ENCODE measurements at places on chromosomes 11 and 22. TPM values are rescaled to one million over a fixed set of nuclear protein-coding genes. Genes with fewer than 3 reads are reported as not detected.

The MYRF gene
- 5.2 TPM for total RNA-seq

DNA sequence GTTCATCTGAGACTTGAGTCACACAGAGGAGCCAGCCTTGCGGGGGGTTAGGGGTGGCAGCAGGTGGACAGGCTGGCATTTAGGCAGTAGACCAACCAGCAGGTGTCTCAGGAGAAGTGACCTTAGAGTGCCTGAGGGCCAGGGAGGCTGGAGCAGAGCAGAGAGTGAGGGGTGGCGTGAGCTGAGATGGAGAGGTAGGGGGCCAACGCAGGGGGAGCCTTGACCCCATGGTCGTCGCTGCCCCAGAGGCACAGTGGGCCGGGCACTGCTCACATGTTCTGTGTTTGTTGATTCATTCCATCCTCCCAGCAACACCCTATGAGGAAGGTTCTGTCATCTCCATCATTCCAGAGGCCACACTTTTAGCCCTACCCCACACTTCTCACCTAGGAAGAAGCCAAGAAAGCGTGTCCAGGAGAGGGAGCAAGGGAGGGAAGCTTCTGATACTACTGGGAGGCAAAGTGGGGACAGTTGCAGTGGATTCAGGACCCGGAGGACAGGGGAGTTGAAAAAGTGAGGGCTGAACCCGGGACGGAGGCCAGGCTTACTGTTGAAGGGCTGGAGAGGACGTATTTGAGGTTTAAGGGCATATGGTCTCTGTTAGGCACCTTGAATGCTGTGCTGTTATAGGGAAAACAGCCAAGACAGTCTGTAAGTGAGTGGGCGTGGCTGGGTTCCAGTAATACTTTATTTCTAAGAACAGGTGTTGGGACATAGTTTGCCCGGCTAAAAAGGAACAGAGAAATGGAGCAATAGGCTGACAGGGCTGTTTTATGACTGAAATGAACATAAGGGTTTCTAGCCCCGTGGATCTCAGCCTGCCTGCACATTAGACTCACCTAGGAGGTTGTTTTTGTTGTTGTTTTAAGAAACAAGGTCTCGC lies 7.3 kb downstream of the SART1 start:
- H3K27me3 ChIP-seq = no peaks in the 10 kb centered on the region
- no peak overlapping the region for H3K27ac ChIP-seq
- no peak for DNase-seq
- H3K4me3 ChIP-seq = no peak overlapping the region

DNA sequence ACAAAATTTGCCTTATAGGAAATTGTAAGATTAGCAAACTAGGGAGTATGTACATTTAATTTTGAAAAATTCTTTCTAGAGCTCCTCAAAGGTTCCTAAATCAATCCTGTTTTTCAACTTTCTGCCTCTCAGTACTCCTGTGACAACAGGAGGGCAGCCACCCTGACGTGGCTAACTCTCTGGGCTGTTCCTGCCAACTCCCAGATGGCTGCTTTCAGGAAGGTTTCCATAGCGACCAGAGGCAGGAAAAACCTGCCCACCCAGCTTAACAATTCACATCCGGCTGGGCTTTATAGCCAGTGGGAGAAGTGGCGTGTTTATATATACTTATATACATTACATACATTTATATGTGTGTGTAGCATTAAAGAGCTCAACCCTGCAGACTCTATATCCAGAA lies 26.5 kb downstream of the SGSM3 start:
- DNase-seq = peak; percentile 36
- peak overlapping the region; percentile 79 for H3K27ac ChIP-seq
- no peak overlapping the region for H3K4me3 ChIP-seq
- peaks cover 4% of the 10 kb centered on the region for H3K36me3 ChIP-seq

DNA sequence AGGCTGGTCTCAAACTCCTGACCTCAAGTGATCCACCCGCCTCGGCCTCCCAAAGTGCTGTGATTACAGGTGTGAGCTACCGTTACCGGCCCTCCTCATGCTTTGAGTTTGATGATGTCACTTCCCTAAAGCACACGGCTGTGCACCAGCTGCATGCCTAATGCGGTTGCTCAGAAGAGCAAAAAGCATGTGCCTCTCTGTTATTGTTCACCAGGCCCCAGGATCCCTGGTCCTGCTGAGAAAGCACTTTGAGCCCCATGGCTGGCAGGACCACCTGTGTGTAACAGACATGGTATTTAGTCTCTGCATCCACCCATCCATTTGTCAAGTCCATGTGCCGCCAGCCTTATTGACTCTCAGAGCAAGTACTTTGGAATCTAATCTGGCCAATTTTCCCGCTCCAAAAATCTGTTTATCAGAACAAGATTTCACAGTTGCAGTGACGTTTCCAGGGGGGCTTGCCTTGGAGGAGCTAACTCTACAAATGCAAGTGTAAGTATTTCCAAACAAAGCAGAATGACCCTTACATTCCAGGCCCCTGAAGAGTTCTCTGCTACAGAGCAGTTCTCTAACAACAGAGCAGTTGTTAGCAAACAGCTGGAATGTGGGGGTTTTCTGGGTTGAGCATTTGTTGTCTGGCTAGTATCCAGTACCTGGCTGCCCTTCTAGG lies 89.4 kb downstream of the LDLRAD3 start:
- peaks cover 27% of the 10 kb centered on the region for H3K4me1 ChIP-seq
- H3K36me3 ChIP-seq = peaks cover 4% of the 10 kb centered on the region
- H3K27me3 ChIP-seq = no peaks in the 10 kb centered on the region
- H3K27ac ChIP-seq = peak overlapping the region; percentile 74
- H3K4me3 ChIP-seq = no peak overlapping the region

DNA sequence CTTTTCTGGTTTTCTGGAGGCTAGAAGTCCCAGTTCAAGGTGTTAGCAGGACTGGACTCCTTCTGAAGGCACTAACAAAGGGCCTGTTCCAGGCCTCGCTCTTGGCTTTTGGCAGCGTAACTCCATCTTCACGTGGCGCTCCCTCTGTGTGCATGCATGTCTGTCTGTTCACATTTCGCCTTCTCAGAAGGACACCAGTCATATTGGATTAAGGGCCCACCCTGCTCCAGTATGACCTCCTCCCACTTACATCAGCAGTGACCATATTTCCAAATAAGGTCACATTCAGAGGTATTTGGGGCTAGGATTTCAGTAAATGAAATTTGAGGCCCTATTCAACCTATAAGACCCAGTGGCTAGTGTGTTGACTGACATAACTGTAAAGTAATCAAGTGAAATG lies 20.0 kb downstream of the APLP2 start:
- H3K36me3 ChIP-seq = peaks cover 19% of the 10 kb centered on the region
- H3K27ac ChIP-seq = no peak overlapping the region
- H3K27me3 ChIP-seq = no peaks in the 10 kb centered on the region
- H3K4me3 ChIP-seq = no peak overlapping the region
- peaks cover 45% of the 10 kb centered on the region for H3K4me1 ChIP-seq

DNA sequence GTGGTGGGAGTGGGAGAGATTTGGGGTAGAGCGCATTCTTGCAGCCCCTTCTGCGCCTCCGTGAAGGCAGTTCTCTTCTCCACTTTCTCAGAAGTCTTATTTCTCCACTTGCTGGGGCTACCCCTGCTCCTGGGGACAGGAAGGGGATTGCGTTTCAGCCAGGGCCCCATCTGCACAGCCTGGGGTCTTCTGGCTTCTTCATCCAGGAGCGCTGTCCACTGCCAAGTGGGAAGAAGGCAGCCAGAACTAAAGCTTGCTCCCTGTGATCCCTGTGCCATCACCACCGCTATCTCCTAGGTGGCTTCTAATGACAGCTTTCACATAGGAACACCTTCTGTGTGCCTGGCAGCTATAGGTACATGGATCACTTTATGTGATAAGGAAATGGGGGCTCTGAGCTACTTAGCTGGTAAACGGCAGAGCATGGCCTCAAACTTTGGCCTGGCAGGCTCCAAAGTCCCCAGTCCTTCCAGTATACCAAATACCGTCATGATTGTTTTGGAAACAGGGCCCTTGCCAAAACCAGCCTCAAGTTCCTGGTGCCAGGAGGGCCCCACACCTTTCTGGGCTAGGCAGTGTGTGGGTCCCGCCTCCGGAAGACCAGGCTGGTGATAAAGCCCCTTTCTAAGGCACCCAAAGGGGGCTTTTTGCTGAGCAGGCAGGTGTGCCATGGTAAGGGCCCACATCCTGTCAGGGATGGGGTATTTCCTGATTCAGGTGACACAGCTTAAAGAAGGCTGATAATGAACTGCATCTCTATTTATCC lies 60.4 kb upstream of the PAX6 start:
- no peaks in the 10 kb centered on the region for H3K36me3 ChIP-seq
- H3K4me3 ChIP-seq = peak overlapping the region; percentile 47
- H3K27ac ChIP-seq = no peak overlapping the region
- H3K4me1 ChIP-seq = peaks cover 37% of the 10 kb centered on the region

- no peaks in the 10 kb centered on the region for H3K27me3 ChIP-seq
- H3K4me1 ChIP-seq = no peaks in the 10 kb centered on the region
- no peak for DNase-seq
- H3K4me3 ChIP-seq = no peak overlapping the region
- peaks cover 81% of the 10 kb centered on the region for H3K36me3 ChIP-seq
- H3K27ac ChIP-seq = no peak overlapping the region
Measured at GRCh38 chr11:18295316-18295715, 26.6 kb downstream of the HPS5 start.

- no peaks in the 10 kb centered on the region for H3K36me3 ChIP-seq
- H3K27me3 ChIP-seq = no peaks in the 10 kb centered on the region
- H3K4me3 ChIP-seq = no peak overlapping the region
- DNase-seq = no peak
- H3K27ac ChIP-seq = no peak overlapping the region
Measured at GRCh38 chr22:38429499-38430068, 25.4 kb downstream of the KCNJ4 start.

DNA sequence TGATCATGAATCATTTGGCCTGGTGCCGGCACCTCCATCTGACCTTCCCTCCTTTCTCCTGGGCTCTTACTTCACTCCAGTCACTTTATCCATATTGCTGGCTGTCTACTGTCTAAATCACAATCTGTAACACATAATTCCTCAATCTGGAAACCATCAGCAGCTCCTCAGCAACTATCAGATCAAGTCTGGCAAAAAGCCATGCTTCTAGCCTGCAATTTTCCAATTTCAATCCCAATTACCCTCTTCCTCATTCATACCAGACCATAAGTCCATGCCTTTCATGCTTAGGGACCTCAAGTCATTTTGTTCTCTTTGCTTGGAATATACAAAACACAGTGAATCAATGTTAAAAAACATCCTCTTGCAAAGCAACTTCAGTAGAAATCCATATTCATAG lies 882.8 kb upstream of the ANO3 start:
- no peak overlapping the region for H3K27ac ChIP-seq
- no peak overlapping the region for H3K4me3 ChIP-seq
- H3K27me3 ChIP-seq = no peaks in the 10 kb centered on the region
- DNase-seq = no peak

DNA sequence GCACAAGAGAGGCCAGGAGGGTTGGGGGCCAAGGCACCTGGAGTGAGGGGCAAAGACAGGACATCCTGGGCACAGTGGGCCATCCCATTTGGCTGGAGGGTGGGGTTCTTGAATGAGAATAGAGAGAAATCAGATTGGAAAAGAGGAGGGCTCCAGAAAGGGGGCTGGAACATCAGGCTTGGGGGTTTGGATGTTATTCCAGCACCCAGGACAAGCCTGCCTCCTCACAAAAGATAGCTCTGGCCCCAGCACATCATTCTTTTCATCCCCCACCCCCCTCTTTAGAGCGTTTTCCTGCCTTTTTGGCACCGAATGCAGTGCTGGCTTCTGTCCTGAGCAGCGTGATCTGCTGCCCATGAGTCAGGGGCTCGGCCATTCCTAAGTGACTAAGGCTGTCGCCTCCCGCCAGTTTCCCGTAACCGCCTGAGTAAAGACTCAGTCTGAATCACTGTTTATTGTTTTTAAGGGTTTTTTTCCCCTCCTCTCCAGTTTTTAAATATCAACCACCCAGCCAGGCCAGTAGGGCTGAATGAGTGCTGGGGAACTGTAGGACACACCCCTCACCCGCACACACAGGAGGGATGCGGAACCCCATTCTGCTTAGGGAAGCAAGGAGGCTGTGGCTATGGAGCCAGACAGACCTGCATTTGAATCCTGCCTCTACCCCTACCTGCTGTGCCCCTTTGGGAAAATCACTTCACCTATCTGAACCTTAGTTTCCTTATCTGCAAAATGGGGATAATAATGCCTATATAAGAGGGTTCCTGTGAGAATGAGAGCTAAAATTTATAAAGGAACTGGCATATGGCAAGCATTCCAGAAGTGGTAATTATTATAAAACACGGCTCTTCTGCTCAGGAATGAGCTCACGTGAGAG lies 32.4 kb upstream of the NAV2 start:
- H3K27me3 ChIP-seq = no peaks in the 10 kb centered on the region
- H3K4me1 ChIP-seq = peaks cover 37% of the 10 kb centered on the region
- no peaks in the 10 kb centered on the region for H3K36me3 ChIP-seq
- H3K4me3 ChIP-seq = no peak overlapping the region

- DNase-seq = no peak
- H3K27me3 ChIP-seq = no peaks in the 10 kb centered on the region
- H3K27ac ChIP-seq = no peak overlapping the region
- peaks cover 4% of the 10 kb centered on the region for H3K4me1 ChIP-seq
- H3K36me3 ChIP-seq = no peaks in the 10 kb centered on the region
Measured at GRCh38 chr11:108882211-108882831, 217.5 kb downstream of the DDX10 start.

The MUC2 gene
- 0.60 TPM for total RNA-seq

GRCh38 chr11:61011950-61012736 lies 40.7 kb downstream of the CD6 start:
- no peaks in the 10 kb centered on the region for H3K36me3 ChIP-seq
- H3K4me1 ChIP-seq = peaks cover 6% of the 10 kb centered on the region
- no peak overlapping the region for H3K27ac ChIP-seq
- peaks cover 88% of the 10 kb centered on the region for H3K27me3 ChIP-seq
- H3K4me3 ChIP-seq = no peak overlapping the region
- no peak for DNase-seq

The ZBTB16 gene
- total RNA-seq = 0.34 TPM

The APOL4 gene
- total RNA-seq = not detected

The PPP2R1B gene
- 74.5 TPM for total RNA-seq

- peak overlapping the region; percentile 100 for H3K27ac ChIP-seq
- H3K27me3 ChIP-seq = no peaks in the 10 kb centered on the region
- no peak for DNase-seq
- H3K4me1 ChIP-seq = peaks cover 26% of the 10 kb centered on the region
Measured at GRCh38 chr11:59616396-59616982, 915 bp upstream of the OSBP start.

GRCh38 chr11:614021-614622 lies 1.6 kb downstream of the IRF7 start:
- 0 out of 2 replicates have a peak, but pooled peaks cover 4% of the 10 kb centered on the region for H3K4me1 ChIP-seq
- no peak for DNase-seq

- peaks cover 9% of the 10 kb centered on the region for H3K27me3 ChIP-seq
- peak; percentile 83 for DNase-seq
- H3K4me1 ChIP-seq = no peaks in the 10 kb centered on the region
- H3K36me3 ChIP-seq = peaks cover 9% of the 10 kb centered on the region
Measured at GRCh38 chr11:66429983-66430602, 8.6 kb downstream of the MRPL11 start.

DNA sequence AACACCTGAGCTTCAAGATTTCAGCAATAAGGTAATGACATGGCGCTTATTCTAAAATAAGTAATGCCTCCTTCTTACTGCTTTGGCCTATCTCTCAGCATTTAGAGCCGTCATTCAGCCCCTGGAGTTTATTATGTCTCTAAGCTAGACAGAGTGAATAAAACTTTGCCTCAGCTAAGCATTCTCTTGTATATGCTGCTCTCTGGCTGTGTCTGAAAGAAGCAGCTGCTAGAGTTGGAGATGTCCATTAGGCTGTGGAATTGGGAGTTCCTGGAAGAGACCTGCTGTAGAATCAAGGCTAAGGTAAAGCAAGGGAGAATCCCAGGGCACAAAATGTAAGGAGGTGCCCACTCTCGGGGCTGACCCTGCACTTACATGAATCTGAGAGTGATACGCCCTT lies 35.5 kb upstream of the TTC12 start:
- no peak for DNase-seq
- H3K4me1 ChIP-seq = no peaks in the 10 kb centered on the region
- no peak overlapping the region for H3K27ac ChIP-seq
- no peaks in the 10 kb centered on the region for H3K36me3 ChIP-seq
- H3K27me3 ChIP-seq = no peaks in the 10 kb centered on the region
- no peak overlapping the region for H3K4me3 ChIP-seq

The KCTD21 gene
- total RNA-seq = 4.0 TPM

The SYCE3 gene
- 0.46 TPM for total RNA-seq

The NRXN2 gene
- total RNA-seq = 8.6 TPM

All from WTC11 (cell line).